Hepatic stellate cell (primary cell): ENCODE measurements at places on chromosomes 3 and 15.
A peak's percentile ranks its signal among the peaks of the same experiment; 100 is the strongest.

DNA sequence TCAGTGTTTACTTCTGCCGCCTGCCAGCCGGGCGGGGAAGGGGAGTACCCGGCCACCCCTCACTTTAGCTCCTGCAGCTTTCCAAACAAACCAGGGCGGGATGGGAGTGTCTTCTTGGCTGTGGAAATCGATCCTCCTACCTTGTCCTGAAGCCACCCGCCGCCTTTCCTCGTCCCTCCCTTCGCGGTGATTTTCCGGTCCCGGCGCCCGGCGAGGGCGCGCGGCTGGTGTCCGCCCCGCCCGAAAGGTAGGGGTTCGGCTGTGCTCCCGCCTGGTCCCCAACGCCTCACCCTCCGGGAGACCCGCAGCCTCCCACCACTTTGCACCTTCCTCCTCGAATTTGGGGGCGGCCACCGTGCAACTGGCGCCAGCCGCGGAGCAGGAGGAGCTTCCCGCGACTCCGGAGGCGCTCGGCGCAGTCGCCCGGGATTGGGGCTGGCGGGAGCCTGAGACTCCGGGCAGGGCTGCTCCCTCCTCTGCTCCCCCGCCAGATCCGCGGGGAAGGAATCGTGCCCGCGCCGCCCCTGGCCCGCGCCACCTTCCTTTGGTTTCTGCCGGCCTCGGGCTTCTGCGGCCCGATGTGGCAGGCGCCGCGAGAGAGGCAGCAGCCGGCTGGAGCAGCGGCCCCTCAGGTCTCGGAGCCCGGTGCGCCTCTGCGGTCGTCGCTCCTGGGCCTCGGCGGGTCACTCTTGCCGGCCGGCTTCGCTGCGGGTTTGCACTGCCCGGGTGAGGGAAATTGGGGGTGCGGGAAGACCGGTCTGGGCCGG lies 30.7 kb upstream of the ST3GAL6 start:
- DNase-seq: peak; percentile 59

- no peak for DNase-seq
Observed at GRCh38 chr3:22318325-22318724, 567.3 kb upstream of the ZNF385D start.

- no peak for DNase-seq
Observed at GRCh38 chr3:87796843-87797185, 262.0 kb downstream of the CGGBP1 start.

GRCh38 chr3:184339001-184339400 lies 1.6 kb downstream of the FAM131A start:
- DNase-seq: no peak

DNA sequence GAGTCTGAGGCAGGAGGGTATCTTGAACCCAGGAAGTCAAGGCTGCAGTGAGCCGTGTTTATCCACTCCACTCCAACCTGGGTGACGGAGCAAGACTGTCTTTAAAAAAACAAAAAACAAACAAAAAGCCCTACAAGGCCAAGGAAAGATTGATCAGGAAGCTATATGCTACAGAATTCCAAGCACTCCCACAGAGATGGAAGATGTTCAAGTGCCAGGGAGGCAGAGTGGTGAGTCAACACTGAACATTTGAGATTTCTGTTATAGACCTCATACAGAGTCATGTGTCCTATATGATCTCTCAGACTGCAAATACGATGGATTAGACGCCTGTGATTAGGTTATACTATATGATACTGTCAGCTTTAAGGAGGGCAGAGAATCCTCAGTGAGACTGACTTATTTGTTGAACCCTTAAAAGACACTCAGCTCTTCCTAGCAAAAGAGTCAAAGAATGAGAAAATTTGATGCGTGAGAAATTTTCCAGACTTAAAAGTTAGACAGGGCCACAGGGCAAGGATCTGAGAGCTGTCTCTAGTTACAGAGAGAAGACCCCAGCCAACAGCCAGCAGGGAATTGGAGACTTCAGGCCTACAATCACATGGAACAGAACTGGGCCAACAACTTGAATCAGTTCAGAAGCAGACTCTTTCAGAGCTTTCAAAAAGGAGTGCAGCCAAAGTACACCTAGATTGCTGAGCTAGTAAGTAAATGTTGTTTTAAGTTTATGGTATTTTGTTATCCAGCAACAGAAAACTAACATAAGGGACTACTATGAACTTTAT lies 107.6 kb downstream of the PIK3CB start:
- DNase-seq: no peak

- DNase-seq: no peak
Observed at GRCh38 chr15:79352206-79352605, 41.3 kb downstream of the TMED3 start.

DNA sequence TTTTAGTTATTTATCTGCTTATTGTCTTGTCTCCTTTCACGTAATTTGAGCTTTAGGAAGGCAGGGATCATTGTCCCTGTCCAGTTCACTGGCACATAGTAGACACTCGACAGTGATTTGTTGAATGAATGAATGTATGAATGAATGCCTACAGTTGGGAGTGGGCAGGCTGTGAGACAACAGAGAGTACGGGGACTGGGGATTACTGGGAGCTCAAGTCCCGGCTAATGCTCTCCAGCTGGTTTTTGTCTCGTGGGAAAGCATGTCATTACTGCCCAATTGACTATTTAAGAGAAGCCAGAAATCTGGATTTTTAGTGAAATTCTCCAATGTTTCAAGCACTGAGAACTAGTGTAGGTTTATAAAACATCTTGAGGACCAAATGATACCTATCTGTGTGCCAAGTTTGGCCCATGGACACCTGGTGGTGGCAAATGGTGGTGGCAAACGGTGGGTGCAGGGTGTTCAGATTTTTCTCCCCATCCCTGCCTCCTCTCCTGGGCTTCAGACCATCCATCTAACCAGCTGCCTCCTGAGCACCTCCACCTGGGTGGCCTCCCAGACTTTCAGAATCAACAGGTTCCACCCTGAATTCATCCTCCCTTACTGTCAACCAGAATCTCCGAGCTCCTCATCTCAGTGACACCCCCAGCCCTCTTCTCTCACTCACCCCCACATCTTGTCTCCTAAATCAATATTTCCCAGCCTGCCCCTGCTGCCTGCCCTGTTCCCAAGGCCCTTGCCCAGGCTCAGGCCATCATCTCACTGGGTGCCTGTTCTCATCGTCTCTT lies 36.2 kb upstream of the TRH start:
- no peak for DNase-seq

- DNase-seq: peak; percentile 38
Observed at GRCh38 chr3:172280406-172281051, 167.7 kb downstream of the GHSR start.

DNA sequence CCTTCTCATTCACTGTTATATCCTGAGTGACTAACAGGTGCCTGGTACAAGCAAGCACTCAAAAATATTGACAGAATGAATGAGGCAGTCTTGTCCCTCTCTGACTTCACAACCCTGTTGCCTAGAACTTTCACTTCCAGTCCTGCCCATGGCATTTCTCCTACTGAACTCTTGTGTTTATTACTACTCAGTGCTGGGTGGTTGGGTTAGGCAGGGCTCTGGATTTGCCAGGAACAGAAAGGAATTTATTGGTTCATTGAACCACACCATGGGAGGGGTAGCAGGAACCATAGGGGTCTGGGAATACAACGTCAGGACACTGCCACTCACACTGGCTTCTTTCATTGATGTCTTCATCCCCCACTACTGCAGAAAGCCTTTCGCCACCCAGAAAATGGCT lies 41.9 kb upstream of the SEMA4B start:
- DNase-seq: no peak

GRCh38 chr15:67054676-67055075 lies 10.7 kb upstream of the SMAD3 start:
- DNase-seq: no peak

- DNase-seq: peak; percentile 2
Observed at GRCh38 chr3:90052425-90052950, 945.1 kb downstream of the EPHA3 start.

DNA sequence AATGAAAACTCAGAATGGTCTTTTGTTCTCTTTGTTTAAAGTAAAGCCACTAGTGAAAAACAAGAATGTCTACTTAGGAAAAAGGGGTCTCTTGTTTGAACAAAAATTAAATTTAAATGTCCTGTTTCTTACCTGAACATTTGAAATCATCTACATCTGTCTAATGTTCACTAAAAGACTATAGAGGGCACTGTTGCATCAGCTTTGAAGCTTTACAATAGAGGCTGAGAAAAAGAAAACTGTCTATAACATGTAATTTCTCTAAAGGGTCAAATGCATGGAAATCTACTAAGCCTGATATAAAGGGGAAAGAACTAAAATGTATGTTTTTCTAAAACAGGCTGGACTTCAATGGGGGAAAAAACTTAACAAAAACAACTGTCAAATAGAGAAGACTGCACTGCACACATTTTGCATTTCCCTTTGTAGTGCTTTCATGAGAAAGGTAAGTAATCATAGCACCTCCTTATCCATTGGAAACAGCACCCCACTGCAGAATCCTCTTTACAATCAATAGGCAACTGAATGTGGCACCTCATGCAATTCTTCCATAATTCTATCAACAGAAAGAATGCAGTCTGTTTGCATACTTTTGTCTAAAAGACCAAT lies 26.3 kb downstream of the DPH6 start:
- DNase-seq: no peak

DNA sequence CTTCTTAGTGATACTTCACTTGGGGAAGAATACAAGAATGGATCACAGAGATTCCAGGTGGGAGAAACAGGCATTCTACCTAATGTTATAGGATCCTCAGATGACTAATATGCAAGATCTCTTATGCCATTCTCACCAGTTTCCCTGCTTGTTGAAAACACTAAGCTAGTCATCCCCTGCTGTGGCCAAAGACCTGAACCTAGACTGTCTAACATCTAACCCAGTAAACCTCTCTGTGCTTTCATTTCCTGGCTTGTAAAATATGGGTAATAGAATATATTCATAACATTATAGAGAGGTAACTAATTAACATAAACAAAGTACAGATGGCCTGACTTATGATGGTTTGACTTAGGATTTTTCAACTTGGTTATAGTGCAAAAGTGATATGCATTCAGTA lies 776.3 kb downstream of the TUSC7 start:
- DNase-seq: no peak

- peak; percentile 26 for DNase-seq
Observed at GRCh38 chr15:39495871-39496840, 84.7 kb upstream of the THBS1 start.

DNA sequence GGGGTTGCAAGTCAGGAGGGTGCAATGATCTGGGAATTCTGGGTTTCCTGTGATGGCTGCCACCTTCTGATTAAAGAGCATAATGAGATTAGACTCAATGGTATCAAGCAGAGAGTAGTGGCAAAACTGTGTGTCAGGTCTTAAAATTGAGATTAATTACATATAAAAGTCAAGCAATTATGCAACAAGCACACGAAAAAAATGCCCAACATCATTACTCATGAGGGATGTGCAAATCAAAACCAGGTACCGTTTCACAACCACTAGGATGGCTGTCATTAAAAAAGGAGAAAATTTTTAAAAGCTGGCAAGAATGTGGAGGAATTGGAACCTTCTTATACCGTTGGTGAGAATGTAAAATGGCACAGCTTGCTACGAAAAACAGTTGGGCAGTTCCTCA lies 205.0 kb downstream of the OSBPL10 start:
- no peak for DNase-seq

DNA sequence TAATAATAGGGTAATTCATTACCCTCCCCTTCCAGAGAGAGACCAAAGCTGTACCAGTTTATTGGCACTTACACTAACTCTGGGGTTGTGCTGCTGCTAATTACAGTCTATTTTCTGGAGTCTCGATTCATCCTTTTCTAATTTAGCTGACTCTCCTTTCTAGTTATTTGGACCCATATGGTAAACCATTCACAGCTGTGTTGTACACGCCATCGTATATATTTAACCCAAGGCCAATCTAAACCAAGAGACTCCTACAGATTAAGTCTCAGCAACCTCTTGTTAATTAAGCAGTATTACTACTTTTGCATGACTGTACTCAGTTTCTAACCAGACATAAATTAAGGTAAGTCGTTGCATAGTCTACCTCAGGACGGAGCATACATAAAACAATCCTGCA lies 22.5 kb downstream of the ANXA2 start:
- DNase-seq: no peak

DNA sequence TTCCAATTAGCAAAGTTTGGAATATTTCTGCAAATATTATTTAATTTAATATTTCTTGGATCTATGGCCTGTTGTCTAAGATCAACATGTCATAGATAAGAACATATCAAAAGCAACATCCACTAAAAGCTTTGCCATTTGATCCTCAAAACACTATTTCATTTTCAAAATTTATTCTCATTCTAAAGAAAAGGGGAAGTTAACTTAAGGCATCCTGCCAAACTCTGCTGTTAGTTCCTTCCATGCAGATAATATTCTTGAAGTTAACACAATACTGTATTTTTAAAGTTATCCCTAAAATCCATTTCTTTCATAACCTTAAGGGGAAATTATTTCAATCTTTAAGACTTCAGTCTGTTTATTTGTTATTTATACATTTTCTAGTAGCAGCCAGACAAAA lies 28.2 kb upstream of the GBE1 start:
- DNase-seq: no peak

GRCh38 chr15:48084759-48085590 lies 35.8 kb upstream of the SLC24A5 start:
- DNase-seq: peak; percentile 8

DNA sequence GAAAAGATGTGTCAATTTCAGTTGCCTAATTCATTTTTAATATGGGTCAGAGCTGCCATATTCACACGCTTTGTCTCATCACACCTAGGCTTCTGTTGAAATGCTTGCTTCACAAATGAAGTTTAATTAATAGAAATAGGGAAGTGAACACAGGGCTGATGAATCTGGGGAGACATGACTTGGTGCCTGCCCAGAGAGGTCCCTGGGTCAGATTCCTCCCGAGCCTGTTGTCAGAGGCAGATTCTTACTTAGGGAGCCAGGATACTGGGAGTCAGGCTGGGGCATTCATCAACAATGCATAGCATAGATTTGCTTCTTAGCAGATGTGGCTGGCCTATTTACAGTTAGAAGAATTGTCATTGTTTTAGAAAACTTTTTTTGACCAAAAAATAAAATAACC lies 90.6 kb downstream of the CACNA1D start:
- DNase-seq: no peak

DNA sequence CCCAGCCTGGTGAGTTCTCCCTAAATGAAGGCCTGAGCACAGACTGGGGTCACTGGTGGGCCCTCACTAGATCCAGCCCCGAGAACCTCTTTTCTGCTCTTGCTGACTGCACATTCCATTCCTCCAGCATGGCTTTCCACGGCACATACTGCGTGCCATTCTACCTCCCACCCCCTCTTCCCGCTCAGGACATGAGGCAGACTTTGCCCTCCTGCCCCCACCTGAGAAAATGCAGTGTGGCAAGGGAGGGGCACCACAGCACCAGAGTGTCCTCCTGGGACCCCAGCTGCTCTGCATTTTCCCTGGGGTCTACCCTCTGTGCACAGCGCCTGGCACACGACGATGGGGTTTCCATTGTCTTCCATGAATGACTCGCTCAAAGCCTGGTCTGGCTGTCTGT lies 6.1 kb upstream of the SLCO2A1 start:
- no peak for DNase-seq

- DNase-seq: no peak
Observed at GRCh38 chr3:70771426-70772147, 459.1 kb upstream of the MDFIC2 start.

- DNase-seq: no peak
Observed at GRCh38 chr15:24678485-24678884, 2.9 kb downstream of the NPAP1 start.
